ENCODE measurements at places on chromosomes 7 and 10.

GRCh38 chr10:109698882-109699664, 224.2 kb downstream of the XPNPEP1 start:
- no peak for DNase-seq

DNA sequence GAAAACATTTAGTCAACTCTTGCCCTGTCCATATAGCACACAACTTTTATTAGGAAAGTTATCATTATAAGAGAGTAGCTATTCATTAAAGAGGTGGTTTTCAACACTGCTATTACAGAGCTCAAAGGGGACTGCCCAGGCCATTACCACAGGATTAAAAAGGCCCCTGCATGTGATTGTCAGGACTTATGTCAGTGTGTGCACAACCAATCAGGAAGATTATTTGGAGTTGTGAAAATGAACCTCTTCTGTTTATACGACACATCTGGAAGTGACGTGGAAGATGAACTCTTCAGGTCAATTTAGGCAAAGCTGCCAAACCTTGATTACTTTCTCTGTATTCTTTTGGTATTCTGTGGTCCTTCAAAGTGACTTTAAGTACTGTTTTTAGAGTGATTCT, 14.7 kb downstream of the CCNY start:
- DNase-seq = no peak

DNA sequence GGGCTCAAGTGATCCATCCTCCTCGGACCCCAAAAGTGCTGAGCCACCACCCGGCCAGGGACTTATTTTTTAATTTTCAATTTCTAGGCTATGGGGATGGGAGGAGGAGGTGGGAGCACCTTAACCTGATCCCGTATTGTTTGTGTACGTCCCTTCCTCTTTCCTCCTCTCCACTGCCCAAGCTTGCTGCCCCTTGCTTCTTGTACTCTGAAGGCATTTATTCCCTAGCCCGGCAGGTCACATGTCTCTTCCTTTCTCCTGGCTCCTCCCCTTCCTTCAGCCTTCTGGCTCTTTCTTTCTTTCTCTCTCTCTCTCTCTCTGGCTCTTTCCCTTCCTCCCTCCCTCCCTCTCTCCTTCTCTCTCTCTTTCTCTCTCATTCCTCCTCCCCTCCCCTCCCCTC, 56.0 kb downstream of the COL26A1 start:
- no peak for DNase-seq

DNA sequence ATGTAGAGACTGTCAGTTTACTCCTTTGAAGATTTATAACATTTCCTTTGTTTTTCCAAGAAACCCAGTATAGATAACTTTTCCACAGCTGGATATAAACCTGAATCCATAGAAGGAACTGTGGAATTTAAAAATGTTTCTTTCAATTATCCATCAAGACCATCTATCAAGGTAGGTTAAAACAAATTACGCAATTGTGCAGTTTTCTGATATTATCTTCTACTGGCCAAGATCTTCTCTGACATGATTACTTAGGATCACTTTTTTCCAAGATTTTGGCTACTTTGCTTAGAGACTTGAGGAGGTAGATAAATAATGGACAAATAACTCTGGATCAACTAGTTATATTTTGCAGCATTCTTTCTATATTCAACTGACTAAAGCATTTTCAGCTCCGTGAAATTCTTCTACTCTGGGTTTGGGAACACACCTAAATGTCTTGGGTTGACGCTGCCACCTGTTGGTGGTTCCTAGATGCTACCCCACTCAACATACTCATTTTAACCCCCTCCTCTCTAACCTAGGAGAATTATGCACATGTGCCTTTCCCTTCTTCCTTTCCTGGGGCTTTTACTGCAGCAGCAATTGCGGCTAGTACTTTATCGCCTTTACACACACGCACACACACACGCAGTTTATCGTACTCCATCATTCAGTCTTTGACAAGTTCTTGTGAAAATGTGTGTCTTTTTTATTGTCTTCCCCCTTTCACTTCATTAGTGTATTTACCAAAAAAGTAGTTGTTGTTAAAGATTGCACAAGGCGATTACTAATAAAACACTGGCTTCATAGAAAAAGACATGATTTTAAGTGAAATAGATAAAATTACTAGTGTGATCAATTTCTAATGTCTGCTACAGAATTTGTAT, 32.7 kb downstream of the ABCB5 start:
- DNase-seq = no peak

- DNase-seq = no peak
Measured at GRCh38 chr10:49240946-49241345, 52.8 kb upstream of the TMEM273 start.

- no peak for DNase-seq
Measured at GRCh38 chr7:133782470-133782869, 344.7 kb upstream of the LRGUK start.

- no peak for DNase-seq
Measured at GRCh38 chr7:92228100-92228499, 17.6 kb downstream of the KRIT1 start.

DNA sequence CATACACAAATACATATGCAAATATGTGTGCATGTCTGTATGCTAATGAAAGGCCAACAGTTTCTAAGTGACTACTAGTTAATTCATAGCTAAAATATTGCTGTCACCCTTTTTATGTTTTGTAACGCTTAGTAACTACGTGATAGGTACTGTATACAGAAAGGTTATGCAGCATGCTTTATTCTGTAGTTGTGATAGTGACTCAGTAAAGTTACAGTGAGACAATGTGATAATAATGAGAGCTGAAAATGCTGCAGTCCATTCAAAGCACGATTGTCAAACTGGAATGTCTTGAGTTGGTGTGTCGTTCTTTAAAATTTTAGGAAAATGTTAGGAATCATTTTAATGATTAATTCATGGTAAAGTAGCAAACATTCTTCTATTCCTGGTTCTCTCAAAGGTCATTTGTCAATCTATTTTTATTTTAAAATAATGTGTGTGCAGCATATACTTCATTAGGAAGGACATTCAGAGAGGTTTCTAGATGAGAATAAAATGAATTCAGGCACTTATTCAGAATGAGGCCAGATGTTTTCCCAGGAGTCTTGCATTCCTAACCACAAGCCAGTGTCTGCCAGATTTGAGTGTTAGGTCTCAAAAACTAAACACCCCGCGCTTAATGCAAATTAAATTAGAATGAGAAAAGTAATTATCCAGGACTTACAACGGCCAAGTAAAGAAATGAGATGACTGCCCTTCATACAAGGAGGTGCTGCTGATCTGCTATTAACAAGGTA, 408.8 kb upstream of the FZD8 start:
- no peak for DNase-seq

DNA sequence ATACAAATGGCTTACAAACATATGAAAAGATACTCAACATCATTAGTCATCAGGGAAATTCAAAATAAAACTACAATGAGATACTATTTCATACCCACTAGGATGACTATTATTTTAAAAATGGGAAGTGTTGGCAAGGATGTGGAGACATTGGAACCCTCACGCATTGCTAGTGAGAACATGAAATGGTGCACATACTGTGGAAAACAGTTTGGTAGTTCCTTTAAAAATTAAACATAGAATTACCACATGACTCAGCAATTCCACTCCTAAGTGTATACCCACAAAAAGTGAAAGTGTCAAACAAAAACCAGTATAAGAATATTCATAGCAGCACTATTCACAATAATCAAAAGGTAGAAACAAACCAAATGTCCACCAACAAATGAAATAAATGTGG, 48.5 kb upstream of the SHTN1 start:
- no peak for DNase-seq

GRCh38 chr10:112559349-112559748, 112.3 kb downstream of the VTI1A start:
- no peak for DNase-seq

DNA sequence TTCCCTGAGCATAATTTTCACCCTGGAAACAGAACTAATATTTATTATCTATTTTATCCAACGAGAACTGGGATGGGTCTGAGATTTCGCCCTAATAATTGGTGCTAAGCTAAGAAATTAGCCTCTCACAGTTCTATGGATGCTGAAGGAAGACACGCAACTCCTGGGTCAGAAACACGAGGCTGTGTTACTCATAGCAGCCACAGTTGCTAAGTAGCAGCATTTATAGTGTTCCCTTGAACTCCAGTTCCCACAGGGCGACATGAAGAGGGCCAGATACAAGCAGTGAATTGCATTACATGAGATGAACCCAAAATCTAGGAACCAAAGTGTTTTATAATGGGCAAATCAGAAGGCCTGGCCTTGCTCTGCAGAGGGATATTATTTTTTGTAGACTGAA, 109.8 kb upstream of the AGR3 start:
- no peak for DNase-seq

DNA sequence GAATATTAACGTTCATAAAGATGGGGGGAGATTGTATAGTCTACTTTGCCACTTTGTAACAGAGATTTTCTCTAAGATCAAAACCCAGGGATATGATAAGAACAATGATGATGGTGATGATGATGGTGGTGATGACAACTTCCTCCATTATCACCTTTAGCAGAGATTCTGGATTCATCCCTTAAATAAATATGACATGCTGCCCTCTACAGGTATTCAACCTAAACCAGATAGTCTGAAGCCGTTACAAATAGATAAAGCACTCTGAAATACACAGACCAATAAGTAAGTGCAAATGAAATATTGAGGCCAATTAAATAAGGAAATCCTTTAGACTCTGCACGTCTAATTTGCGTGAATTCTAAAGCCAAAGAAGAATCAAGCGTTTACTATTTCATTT, 211.5 kb downstream of the CREB5 start:
- DNase-seq = no peak

DNA sequence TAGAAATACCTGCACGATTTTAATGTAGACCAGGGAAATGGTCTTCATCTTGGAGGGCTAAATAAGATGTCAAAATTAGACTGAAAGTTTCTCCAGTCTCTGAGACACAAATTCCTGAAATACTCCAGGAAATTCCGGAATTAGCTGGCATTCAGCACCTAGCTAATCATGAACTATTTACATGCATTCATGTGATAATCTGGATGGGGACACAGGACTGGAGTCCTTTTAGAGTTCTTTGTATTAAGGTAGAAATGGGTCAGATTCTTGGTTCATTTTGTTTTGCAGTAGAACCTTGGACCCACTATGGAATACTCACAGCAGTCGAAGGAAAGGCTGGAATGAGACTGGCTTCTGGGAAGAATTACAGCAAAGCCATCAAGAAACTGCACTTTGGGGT, 65.3 kb upstream of the MDFIC start:
- DNase-seq = no peak

GRCh38 chr10:103575416-103576075, 82.0 kb downstream of the NEURL1 start:
- DNase-seq = no peak

GRCh38 chr7:125814100-125814499, 884.5 kb upstream of the POT1 start:
- DNase-seq = no peak

DNA sequence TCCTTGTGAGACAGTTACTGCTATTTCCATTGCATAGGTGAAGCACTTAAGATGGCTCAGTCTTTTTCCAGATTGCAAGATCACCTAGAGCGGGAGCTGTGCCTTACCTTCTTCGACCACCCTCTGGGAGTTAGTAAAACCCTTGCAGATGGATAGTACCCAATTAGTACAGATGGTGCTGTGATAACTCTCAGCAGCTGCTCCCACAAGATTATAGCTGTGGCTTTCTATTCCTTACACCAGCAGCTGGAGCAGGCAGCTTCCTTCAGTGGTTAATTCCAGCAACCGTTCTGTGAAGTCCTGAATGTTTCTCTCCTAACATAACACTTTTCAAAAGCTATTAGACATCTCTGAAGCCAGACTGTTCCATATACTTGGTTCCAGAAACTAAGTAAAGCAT, 796.8 kb downstream of the XPNPEP1 start:
- no peak for DNase-seq

DNA sequence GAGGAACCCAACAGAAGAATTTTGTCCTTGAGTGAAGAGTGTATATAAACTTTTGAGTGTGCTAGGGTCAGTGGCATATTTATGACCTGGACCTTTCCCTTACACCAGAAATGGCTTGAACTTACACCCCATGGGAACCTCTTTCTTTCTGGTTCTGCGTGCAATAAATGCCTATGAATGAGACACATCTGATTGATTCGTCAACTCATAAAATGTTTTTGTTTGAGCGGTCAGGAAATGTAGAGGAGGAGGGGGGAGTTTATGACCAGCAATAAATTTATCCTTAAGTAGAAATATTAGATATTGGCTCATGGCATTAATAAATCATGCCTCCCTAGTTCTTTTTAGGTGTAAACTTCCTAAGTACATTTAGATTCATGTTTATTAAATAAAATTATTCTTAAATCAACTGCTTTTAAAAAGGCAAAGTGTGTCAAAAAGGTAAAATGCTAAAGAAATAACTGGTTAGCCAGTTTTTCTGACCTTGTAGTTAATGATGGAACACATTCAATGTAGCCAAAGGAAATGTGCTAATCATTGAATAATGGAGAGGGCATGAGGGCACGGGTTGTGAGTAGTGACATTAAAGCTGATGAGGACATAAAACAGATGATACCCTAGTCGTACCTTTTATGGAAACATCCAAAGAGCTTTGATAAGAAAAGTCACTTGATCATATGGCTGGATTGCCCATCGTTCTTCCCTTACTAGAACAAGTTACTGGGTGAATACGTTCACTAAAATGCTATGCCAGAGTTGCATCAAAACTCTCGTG, 13.6 kb upstream of the NUP42 start:
- DNase-seq = no peak

DNA sequence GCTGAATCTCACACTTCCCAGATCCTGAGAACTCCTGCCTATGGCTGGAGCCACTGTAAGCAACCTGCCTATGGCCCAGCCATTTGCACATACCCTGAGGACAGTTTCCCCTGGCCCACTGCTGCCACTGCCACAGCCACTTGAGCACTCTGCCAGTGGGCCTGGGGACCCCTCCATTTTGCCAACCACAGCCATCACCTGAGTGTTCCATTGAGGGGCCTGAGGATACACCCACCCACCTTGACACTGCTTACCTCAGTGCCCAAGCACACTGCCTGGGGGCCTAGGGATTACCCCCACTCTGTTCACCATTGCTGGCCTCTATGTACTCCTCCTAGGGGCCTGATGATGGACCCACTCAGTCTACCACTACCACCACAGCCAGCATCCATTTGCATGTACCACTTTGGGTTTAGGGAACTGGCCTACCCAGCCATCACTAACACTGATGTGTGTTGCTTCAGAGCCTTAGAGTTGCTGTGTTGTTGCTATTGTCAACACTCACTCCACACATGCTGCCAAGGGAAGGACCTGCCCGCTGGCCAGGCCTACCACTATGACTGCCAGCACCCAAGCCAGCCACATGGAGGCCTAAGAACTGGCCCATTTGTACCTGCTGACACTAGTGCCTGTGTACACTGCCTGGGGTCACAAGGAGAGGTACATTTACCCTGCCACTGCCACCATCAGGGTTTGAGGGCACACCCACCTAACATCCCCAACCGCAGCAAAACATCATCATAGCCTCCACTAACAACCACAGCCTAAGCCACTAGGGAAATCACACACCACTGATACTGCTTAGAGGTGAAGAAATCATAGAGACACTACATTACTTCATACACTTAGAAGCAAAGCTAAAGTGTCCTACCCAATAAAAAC, 45.9 kb upstream of the ANTXRL start:
- no peak for DNase-seq

GRCh38 chr10:29555091-29555745, 79.6 kb downstream of the SVIL start:
- DNase-seq = no peak

- no peak for DNase-seq
Measured at GRCh38 chr10:22453948-22454591, 108.8 kb downstream of the SPAG6 start.

- DNase-seq = no peak
Measured at GRCh38 chr7:400901-401485, 111.0 kb downstream of the FOXL3 start.

- DNase-seq = no peak
Measured at GRCh38 chr10:97517778-97518300, 19.1 kb downstream of the UBTD1 start.

- DNase-seq = no peak
Measured at GRCh38 chr10:102065561-102066398, 631 bp downstream of the HPS6 start.
